ENCODE measurements at places on chromosomes 7 and 10.

GRCh38 chr10:33215635-33216034 lies 118.8 kb downstream of the NRP1 start:
- DNase-seq = no peak

- DNase-seq = no peak
Measured at GRCh38 chr7:155795951-155796350, 16.3 kb downstream of the SHH start.

GRCh38 chr7:93374345-93374940 lies 142.3 kb downstream of the VPS50 start:
- peak; percentile 34 for DNase-seq

DNA sequence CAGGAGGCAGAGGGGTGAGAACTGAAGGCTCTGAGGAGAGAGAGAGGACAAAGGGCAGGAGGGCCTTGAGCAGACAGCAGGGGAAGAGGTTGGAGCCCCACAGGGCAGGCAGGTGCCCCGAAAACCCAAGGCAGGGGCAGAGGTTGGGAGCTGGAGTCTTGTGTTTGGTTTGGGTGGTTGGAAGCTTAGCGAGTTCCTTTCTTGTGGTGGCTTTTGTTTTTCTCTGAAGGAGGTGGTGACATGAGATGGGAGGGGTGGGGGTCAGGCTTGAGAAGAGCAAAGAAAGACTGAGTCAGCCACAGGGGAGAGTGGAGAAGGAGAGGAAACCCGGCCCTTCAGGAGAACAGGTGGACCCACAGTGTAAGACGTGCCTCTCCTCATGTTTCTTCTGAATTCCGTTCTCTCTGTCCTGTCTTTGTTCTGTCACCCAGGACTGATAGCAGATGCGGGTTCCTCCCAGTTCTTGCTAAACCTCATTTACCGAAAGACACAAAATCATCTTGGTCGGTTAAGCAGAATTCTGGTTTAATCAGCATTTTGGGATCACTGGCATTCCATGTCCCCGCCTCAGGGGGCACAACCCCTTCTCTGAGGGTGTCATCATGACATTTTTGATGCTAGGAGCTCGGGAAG lies 95.3 kb downstream of the INSYN2A start:
- no peak for DNase-seq

DNA sequence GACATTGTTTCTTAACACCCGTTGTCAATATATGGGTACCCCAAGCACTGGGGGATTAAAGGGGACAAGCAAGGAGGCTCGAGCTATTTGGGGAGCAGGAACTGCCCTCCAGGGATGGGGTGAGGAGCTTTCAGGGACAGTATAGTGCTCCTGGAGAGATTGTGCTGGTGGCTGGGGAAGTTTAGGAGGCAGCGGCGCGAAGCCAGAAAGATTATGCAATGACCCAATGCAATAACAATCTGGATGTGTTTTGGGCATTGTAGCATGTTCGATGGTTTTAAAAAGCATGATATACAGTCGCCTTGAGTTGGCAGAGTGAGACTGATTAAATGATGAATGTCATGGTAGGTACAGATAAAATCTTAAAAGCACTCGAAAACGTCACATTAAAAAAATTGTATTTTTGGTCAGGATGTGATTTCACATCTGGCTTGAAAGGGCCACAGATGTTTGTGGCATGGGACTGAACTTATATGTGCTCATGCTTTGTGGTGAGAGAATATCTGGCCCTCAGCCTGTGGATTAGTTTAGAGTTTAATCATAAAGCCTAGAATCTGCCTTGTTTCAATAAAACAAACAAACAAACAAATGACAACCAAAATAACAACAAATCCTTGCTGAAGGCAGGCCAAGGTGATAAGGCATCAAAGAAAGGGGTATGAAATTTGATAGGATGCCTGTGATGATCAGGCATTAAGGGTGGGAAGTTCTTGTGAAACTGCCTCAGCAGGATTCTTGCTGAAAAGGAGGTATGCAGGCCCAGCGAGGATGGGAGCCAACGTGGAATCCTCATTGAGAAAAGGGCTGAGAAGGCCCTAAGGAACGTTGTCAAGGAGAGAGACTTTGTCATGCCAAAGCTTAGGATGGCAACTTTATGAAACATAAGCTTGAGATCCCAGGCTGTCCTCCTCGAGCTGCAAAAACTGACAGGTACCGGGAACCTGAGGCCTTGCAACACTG lies 417.1 kb upstream of the KLF6 start:
- no peak for DNase-seq
